LHCN-M2 (cell line): ENCODE measurements at places on chromosomes 7 and 10. TPM values are rescaled to one million over a fixed set of nuclear protein-coding genes. Genes with fewer than 3 reads are reported as not detected.

GRCh38 chr7:50412973-50413372, 37.2 kb downstream of the FIGNL1 start:
- no peak for DNase-seq

GIMAP6 gene
- not detected in 2 replicates for total RNA-seq

- DNase-seq: no peak
Measured at GRCh38 chr7:113752289-113752688, 166.5 kb downstream of the PPP1R3A start.

DNA sequence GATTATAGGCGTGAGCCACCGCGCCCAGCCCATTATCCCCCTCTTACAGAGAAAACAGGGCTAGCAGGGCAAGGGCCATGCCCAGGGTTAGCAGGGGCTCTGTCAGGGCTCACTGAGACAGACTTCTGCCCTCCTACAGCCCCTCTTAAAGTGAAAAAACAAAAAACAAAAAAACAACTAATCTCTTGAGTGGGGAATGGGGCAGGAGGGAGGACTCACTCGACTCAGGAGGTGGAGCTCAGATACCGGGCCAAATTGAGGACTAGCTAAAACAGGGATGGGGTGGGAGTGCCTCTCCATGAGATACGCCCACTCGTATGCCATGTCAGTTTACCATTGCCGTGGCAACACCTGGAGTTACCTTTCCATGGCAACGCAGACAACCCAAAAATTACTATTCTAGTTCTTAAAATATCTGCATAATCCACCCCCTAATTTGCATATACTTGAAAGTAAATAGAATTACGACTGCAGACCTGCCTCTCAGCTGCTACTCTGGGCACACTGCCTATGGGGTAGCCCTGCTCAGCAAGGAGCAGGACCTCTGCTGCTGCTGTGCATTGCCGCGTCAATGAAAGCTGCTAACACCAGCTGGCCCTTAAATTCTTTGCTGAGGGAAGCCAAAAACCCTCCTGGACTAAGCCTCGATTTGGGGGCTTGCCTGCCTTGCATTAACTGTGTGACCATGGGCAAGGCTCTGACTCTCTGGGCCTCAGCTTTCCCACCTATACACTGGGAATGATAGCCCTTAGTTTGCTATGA, 13.4 kb downstream of the SSC4D start:
- no peak for DNase-seq

GRCh38 chr10:49577182-49577925, 32.8 kb upstream of the SLC18A3 start:
- no peak for DNase-seq

- peak; percentile 34 for DNase-seq
Measured at GRCh38 chr7:3673524-3673923, 372.5 kb downstream of the SDK1 start.

- DNase-seq: no peak
Measured at GRCh38 chr7:97873606-97874005, 1.4 kb upstream of the ASNS start.

DNA sequence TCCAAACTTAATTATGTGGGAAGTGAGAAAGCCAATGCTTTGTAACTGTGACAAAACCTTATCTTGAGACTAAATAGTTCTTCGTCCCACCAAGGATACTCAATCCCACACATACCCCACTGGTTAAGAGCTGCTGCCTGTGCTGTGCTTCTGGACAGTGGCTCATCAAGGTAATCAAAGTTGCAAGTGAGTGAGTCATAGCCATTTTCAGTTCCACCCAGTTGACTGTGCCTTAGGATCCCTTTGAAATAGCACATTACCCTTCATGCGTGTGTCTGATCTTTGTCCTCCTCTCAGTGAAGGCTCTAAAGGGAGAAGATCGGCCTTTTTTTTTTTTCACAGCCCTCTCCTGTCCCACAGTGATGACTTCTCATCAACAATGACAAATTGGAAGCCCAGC, 706.0 kb upstream of the AUTS2 start:
- no peak for DNase-seq

TMEM106B gene
- total RNA-seq: 76.8 and 94.6 TPM in 2 replicates

TAC1 gene
- total RNA-seq: not detected in 2 replicates

DNA sequence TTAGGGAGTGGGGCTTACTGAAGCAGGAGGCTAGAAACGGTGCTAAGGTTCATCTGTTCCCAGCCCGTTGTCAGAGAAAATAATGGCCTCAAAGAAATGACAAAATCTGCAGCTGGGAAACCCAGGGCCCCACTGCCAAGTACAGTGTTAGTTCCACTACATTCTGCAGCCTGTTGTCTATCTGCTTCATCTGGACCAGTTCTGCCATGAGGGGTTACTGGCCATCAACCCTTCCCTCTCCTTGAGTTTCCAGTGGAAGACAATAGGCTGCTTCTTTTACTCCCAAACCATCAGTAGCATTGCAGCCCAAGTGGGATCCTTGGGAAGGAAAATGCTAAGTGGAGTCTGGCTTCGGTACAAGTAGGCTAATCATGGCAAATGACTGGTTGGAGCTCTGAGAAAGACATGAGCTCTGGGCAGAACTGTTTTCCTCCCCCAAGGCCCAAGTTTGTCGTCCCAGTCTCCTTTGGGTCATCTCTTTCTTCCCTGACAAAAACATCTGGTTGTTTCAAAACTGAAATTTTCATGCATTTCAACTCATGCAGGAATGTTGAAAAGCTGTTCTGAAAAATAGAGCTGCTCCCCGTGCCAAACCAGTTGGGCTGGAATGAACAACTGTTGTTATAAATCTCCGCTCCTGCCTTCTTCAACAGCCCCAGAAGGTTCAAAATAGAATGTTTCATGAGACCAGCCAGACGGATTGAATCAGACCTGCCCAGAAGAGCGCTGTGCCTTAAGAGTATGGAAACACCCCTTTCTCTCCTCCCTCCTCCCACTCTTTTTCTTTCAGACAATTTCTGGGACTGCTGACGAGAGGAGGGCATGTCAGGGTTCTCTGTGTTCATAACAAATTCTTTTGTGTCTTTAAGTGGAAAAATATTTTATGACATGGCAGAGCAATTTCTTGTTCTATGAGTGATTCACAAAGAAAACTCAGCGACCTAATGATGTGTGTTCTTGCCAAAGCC, 116.6 kb downstream of the RAB18 start:
- peak; percentile 81 for DNase-seq

GRCh38 chr7:95871075-95871848, 98.9 kb downstream of the DYNC1I1 start:
- peak; percentile 64 for DNase-seq

KIF20B gene
- 44.4 and 48.6 TPM in 2 replicates for total RNA-seq

DNA sequence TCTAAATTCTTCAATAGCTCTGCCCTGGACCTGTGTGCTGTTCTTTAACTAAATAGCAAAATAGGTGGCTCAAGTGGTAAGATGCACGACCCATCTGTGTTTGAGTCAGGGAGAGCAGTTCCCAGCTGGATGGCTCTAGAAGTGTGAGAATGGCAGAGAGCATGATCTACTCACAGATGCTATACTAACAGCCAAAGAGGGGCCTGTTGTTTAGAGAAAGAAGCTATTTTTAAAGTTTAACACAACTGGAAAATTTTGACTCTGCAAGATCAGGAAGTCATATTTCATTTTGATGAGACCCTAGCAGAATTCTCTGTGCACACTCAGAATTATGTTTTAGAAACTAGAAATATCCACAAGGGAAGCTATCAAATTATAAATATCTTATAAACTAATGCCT, 87.4 kb upstream of the PIP4K2A start:
- DNase-seq: no peak

GRCh38 chr10:35644050-35644950, 2.2 kb upstream of the FZD8 start:
- no peak for DNase-seq

DNA sequence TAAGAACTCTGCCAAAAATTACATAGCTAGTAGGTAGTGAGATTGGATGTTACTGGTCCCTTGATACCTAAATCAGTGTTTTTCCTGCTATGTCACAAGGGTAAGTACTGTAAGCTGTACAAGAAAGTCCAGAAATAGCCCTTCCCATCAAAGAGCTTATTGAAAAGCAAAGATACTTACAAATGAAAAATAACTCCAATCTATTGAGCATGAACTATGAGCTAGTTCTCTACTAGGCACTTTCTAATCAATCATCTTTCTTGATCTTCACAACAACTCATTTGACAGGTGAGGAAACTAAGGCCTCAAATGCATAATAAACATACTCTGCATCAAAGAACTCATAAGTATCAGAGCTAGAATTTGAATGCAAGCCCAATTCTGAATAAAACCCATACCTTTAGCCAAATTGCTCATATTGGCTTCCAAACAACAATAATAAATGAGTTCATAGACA, 249.8 kb upstream of the TCF7L2 start:
- no peak for DNase-seq

- DNase-seq: no peak
Measured at GRCh38 chr7:12287901-12288300, 76.8 kb downstream of the TMEM106B start.

LAMB1 gene
- total RNA-seq: 140 and 161 TPM in 2 replicates

ANKRD30A gene
- not detected in 2 replicates for total RNA-seq

GJD4 gene
- total RNA-seq: 0.06 TPM in 1 of 2 replicates, not detected in the other

GRCh38 chr7:132443761-132444520, 132.3 kb downstream of the PLXNA4 start:
- no peak for DNase-seq

DYNC1I1 gene
- 1.1 and 2.2 TPM in 2 replicates for total RNA-seq

- DNase-seq: no peak
Measured at GRCh38 chr10:17657103-17657500, 13.2 kb downstream of the STAM start.

NRG3 gene
- total RNA-seq: not detected in 2 replicates

DNA sequence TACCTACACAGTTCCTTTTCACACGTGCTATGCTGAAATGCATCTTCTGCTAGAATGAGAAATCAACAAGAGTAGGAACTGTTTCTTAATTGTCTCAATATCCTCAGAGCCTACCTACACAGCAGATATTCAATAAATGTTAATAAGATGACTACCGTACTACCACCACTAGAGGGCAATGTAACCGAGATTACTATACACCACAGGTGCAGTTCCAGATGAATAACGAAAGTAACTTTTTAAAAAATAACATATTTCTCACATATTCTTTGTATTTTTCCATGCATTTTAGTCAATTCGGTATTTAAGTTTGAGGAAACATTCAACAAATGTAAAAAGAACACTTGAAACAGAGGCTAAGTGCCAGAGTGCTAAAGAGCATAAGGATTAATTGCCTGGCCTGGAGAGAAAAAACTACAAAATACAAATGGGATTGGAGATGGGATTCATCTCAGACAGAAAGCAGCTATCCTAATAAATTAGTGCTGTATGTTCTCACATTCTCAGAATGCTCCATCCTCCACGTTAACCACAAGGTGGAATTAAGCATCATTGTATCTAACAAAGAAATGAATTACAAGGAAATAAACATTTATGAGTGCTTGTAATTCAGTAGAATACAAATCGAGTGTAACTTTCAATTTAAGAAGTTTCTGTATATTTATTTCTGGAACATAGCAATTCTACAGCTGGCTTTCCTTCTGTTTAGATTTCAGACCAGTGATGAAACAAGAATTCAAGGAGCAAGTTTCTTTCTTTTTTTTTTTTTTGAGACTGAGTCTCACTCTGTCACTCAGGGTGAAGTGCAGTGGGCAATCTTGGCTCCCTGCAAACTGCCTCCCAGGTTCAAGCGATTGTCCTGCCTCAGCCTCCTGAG, 20.3 kb upstream of the HECTD2 start:
- DNase-seq: peak; percentile 62

GRCh38 chr10:86210416-86210815, 156.2 kb downstream of the GRID1 start:
- no peak for DNase-seq

CALML3 gene
- total RNA-seq: not detected in 2 replicates

DNA sequence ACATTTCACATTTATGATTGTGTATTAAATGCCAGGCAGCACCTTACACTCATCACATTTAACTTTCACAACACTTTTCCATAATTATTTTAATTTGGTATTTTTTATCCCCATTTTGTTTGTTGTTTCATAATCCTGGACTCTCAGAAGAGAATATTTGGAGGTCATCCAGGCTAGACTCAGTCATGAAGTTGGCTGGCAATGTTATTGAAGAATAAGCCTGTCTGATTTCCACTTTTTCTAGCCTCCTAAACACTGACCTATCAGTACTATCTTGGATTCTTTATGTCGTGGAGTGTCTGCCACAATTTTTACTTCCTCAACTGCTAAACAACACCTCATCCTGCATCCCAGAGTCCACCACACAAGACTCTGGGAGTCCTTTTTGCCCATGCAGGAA, 372.3 kb upstream of the NRP1 start:
- DNase-seq: no peak

FOXK1 gene
- 19.2 and 20.5 TPM in 2 replicates for total RNA-seq

- no peak for DNase-seq
Measured at GRCh38 chr7:140041659-140042385, 20.9 kb downstream of the PARP12 start.

ACSM6 gene
- total RNA-seq: not detected in 2 replicates

DNA sequence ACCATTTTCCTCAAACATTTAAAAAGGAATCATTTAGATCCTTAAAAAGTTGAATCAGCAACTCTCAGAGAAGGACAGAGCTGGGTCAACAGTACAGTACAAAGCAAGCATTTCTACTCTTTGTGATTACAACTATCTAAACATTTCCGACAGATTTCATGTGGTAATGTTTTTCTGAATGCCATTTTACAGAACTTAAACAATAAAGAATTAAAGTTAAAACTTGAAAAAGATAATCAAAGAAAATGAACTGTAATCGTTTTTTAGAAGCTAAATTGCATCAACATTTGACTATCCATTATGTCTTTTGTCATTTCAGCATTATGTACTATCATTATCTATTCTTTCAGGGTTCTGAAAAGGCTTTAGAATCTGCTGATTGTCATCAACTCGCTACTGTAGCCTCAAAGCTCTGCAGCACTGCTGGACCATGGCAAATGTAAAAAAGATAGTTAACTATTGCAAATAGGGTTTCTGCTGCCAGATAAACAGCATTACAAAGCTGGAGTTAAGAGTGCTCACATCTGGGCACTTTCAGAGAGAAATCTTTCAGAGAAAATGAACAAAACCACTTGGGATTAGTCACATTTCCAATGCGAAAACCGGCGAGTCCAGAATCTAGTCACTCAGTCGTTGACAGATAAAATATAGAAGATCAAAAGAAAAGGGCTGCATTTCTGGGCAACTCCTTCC, 160.4 kb upstream of the LAMB4 start:
- no peak for DNase-seq

GRCh38 chr7:1392556-1392955, 66.7 kb downstream of the MICALL2 start:
- no peak for DNase-seq

DNA sequence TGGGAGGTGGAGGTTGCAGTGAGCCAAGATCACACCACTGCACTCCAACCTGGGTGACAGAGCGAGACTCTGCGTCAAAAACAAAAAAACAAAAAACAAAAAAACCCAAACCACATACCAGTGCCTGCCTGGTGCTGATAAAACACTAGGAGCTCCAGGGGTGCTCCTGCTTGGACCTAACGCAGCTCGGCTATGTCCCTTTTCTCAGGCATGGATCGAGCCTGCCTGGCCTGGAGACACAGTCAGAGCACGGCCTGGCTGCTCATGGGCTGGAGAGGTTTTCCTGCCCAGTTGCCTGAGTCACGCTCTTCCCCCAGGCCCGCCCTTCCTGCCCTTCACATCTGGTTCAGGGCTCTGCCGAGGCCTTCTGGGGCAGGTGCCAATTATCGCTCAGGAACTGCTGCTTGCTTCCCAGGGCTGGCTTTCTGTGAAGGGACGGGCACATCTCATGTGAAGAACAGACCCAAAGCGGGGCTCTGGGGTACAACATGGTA, 12.6 kb upstream of the NPFFR1 start:
- peak; percentile 82 for DNase-seq
